Stimulated activated CD8-positive, alpha-beta memory T cell treated with anti-CD3 and anti-CD28 coated beads, Interleukin-4, amount 100 ng/mL, for 4 hours (primary cell): ENCODE measurements at places on chromosomes 7 and 10.

GRCh38 chr10:72069751-72070526 lies 18.4 kb downstream of the SPOCK2 start:
- no peak for DNase-seq

DNA sequence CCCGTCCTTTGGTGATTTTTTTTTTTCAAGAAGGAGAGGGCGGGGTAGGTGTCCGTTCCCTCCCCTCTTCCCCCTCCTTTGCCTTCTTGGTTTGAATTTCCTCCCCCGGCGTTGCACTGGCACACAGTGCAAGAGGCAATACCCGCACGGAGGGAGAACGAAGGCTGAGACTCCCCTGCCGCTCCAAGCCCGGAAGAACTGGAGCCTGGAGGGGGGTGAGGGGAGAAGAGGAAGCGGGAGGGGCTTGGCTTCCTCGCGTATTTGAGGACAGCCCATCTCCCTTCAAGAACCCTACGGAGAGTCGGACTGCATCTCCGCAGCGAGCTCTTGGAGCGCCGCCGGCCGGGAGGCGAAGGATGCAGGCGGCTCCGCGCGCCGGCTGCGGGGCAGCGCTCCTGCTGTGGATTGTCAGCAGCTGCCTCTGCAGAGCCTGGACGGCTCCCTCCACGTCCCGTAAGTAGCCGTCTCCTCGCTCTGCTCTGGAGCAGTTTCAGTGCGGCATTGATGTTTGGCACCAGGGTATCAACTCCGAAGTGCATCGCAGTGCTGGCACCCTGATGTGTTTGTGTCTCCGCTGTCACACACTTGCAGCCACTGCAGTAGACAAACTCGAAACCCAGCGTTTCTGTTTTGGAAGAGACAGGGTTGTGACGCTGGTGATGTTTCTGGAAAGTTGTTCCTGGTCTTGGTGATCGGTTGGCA lies at the start of gene CNTNAP2:
Gene CNTNAP2, plus strand, starts transcription at position 281 of the 702 bp plus-strand sequence. Its CDS starts 76 bp downstream, at position 357.
- no peak for DNase-seq

DNA sequence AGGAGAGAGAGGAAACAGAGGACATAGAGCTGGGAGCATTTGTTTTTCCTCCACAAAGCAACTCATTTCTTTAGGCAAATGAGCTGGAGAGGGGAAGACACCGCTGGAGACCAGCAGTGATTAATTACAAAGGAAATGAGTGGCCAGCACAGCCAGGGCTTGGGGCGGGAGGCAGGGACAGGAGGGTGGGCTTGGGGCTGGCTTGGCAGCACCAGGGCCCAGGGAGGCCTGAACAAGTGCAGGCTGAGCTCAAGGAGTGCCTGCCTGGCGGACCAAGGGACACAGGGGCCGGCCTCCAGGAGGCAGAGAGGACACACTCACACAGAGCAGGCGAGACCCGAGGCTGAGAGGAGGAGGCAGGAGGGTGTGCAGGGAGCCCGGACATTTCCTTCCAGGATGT lies 149.0 kb upstream of the UNC5B start:
- DNase-seq, result no peak

DNA sequence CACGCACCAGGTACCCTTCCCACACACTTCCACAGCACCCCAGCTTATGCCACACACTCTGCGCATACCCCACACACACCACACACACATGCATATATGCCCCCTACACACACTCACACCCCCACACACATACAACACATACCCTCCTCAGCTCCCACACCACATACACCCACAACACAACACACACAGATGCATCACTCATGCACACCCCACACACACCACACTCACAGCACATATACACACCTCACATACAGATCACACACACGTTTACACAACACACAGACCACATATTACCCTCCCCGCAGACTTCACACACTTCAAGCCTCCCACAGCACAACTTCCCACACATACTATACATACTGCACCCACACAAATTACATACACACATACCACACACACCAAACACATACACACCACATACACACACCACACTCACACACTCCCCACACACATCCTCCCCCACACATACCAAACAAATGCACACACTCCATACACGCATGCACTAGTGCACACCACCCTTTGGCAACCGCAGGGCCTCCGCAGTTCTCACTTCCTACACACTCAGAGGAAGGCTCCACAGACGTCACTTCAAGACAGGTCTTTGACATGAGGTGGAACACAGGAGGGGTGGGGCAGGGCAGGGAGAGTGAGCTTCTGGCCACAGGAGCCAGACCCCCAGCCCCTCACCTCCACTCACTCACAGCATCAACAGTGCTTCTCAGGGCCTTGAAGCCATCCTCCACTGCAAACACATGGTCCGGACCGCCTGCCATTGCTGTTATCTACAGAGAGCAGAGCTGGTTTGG lies 18.5 kb upstream of the ANTXRL start:
- peak; percentile 35 for DNase-seq

DNA sequence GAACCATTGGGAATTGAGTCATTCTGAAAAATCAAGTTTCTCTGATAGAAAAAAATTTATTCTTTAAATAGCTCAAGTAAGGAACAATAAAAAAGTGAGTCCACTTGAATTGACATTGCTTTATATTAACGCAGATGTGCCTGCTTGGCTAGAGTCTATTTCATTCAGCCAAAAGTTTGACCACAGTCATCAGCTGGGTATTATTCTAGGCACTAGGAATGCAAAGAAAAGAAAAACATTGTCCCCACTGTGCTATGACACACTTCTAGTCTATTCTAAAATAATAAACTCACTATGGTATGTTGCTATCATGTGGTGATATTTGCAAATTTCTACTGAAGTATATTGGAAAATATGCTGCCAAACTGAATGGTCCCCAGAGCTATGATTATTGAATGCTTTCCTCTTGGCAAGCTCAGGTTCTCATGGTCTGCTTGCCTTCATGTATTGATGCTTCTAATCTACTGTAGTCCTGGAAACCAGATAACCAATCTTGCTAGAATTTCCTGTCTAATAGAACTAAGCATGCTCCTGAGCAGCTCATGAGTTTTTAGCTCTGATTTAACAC lies 8.3 kb downstream of the SFRP4 start:
- DNase-seq, result no peak

GRCh38 chr10:66283064-66283463 lies 642.8 kb upstream of the LRRTM3 start:
- no peak for DNase-seq

- DNase-seq, result peak; percentile 70
Measured at GRCh38 chr7:63899691-63900393, 98.8 kb upstream of the ZNF722 start.

GRCh38 chr7:149741629-149742028 lies 31.8 kb downstream of the ZNF467 start:
- no peak for DNase-seq

DNA sequence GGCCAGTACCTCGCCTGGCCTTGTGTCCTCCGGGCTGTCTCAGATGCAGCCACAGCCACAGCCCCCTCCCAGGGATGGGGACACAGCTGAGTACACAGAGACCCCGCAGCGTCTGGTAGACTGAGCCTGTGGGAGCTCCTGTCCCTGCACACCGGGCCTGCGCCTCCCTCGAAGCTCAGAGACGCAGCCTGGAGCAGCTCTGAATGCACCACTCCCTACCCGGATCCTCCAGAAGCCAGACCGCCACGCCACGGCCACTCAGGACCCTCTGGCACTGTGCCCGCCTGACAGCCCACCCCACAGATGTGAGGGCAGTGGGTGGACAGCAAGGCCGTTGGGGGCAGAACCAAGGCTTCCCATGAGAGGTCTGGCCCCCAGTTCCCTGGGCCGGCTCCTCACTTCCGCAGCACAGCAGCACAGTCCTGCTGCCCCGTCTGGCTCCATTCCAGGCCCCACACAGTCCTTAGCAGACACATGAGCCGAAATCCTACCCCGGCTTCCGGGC lies 40.8 kb downstream of the PAPOLB start:
- no peak for DNase-seq

GRCh38 chr10:128642502-128642901 lies 516.3 kb upstream of the MKI67 start:
- no peak for DNase-seq

DNA sequence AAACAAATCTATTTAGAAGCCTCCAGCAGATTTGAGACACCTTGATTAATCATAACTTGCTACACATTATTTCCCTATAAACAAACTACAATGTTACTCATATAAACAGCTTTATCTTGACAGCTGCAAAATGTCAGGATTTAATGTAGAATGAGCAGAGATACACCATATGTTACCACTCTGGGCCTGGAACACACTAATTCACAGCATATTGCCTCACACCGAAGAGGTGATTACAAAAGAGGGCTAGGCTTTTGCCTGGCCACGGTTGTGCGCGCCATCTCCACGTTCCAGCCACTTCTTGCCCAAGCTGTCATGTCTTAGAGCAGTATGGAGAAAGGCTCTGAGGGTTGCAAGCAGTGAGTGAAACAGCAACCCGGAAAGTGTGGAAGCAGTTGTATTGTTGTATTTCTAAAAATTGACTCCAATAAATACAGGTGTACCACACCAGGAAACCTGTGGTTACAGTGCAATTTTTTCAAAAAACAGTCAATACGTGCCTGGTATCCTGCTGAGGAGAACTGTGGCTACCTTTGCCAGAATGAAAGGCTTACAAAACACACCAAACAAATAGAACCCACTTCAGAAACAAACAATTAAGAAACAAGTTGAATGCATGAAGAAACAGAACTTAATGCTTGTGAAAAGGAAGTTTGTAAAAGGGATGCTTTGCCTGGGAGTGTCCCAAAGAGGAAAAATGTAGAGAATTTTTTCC lies 498.1 kb downstream of the PLXNA4 start:
- DNase-seq, result no peak

DNA sequence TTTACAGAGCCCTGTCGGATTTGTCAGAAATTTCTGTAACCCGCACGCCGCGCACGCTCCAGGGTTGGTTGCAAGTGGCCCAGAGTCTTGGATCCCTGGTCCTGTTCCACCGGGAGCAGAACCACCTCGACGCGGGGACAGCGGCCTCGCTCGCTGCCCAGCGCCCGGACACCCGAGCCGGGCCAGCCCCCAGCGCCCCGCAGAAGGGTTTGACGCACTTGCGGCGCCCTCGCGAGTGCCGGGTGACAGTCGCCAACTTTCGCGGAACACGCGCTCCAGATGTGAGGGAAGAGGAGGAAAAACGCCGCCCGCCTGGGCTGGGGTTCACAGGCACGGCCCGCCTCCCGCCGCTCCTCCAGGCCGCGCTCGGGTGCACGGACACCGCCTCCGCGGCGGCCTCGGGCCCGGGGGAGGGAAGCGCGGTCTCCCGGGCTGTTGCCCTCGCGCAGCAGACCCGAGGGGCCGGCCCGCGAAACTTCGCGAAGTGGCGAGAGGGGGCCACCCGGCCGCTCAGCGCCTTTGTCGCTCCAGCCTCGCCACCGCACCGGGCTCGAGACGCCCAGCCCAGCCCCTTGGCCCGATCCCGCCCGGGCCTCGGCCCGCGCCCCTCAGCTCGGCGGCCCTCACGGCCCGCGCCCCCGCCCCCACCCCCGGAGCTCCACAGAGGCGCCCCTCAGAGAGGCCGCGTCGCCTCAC lies 514 bp downstream of the RNF216 start:
- no peak for DNase-seq

GRCh38 chr10:102545997-102546396 lies 42.2 kb downstream of the SUFU start:
- no peak for DNase-seq

GRCh38 chr7:1193593-1194424 lies 33.8 kb upstream of the ZFAND2A start:
- no peak for DNase-seq

- no peak for DNase-seq
Measured at GRCh38 chr10:26689399-26689798, 8.1 kb upstream of the PDSS1 start.

DNA sequence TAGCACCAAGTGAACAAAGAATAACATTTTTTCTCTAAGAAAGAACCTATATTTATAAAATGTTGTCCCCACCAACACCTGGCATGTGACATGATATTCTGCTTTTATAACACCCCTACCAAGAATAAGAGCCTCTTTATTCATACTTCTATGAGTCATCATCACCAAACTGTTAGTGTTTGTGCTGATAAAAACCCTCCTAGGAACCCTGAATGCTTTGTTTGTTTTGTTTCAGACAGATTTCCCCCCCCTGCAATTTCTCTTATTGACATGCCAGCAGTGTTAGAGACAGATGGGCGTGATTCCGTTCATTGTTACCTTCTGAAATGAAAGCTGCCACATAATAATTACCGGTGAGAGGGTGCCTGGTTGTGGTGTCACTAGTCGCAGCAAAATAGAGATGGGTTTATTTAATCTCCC lies 651.1 kb downstream of the SORCS1 start:
- DNase-seq, result no peak

GRCh38 chr7:155764438-155764793 lies 47.8 kb downstream of the SHH start:
- DNase-seq, result no peak

- no peak for DNase-seq
Measured at GRCh38 chr7:138729444-138729843, 28.3 kb upstream of the SVOPL start.

DNA sequence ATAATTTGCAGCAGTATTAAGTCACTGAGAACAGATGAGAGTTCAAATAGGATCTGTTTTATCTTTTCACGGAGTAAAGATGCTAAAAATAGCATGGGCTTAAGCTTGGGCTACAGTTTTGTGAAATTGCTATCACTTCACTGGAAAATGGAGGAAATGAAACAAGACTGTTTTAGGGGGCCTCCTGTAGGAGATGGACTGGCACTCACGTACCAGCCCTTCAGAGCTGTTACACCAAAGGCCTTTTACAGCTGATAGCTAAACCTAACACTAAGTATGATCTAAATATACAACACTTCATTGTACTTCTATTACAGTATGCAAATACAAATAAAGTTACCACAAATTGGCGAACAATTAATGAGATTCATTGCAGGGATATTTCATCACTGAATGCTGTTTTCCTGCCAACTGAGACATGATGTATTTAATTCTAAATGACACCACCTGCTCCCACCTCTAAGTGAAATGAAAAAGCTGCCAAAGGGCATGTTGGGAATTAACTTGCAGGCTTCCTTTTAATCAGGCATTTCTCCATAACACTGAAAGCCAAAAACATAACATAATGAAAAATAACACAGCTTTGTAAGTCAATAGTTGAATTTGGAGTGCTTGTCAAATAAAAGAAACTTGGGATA lies 304.5 kb upstream of the LRRN3 start:
- DNase-seq, result no peak

- DNase-seq, result peak; percentile 52
Measured at GRCh38 chr10:102133373-102134195, 744 bp downstream of the PPRC1 start.

DNA sequence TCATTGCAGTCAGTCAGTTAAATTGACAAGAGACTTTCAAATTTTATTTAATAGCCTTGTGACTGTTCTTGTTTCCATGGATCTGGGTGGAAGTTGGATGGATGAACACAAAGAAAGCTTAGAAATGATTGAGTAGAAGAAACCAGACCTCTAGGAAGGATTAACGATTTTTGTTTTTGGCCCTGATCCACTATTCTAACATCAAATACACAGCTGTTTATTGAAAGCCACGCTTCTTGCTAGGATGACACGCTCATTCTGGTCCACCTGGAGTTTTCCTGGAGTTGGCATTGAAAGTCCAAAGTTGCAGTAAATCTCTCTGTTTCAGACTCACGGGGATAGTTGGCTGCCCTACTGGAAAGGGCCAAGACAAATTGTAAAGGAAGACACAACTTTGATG lies 108.4 kb downstream of the KIF20B start:
- no peak for DNase-seq

GRCh38 chr10:78604721-78605120 lies 464.0 kb upstream of the ZMIZ1 start:
- DNase-seq, result no peak
